Progenitor cell of endocrine pancreas (in vitro differentiated cells): ENCODE measurements at places on chromosomes 12 and 14.
A peak's percentile ranks its signal among the peaks of the same experiment; 100 is the strongest.

GRCh38 chr12:91138337-91138920 is 27.1 kb upstream of the LUM start:
- DNase-seq: no peak

- no peak for DNase-seq
These were observed 268.7 kb downstream of the AKAP6 start for GRCh38 chr14:32597771-32598170.

DNA sequence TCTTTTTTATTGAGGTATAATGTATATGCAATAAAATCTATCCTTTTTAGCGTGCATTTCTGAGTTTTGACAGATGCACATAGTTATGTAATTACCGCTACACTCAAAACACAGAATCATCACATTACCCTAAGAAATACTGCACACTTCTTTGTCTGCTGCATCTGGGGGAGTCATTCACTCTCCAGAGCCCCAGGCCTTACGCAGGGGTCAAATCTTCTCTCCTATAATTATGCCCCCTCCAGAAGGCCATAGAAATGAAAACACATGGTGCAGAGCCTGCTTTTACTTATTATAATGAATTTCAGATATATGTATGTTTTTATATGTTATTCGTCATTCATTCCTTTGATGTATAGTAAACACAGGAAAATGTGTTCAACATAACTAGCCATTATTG is 296.5 kb upstream of the TMEM132C start:
- DNase-seq: no peak

DNA sequence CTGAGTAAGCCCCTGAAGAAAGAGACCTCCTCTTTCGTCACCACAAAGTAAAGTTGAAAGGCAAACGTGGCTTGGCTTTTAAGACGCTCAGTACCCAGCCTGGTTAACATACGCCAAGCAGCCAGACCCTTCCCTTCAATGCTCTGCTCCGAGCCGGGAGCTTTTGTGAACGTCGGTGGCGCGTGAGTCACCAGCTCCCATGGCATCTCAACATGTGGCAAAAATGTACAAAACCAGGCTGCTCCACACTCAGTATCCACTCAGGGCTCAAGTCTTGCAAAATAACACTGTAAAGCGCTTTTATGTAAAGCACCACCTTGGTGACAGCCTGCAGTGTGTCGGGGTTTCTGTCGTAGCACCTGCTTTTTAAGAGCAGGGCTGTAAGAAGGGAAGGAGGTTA is 89.0 kb downstream of the SETD3 start:
- DNase-seq: no peak

DNA sequence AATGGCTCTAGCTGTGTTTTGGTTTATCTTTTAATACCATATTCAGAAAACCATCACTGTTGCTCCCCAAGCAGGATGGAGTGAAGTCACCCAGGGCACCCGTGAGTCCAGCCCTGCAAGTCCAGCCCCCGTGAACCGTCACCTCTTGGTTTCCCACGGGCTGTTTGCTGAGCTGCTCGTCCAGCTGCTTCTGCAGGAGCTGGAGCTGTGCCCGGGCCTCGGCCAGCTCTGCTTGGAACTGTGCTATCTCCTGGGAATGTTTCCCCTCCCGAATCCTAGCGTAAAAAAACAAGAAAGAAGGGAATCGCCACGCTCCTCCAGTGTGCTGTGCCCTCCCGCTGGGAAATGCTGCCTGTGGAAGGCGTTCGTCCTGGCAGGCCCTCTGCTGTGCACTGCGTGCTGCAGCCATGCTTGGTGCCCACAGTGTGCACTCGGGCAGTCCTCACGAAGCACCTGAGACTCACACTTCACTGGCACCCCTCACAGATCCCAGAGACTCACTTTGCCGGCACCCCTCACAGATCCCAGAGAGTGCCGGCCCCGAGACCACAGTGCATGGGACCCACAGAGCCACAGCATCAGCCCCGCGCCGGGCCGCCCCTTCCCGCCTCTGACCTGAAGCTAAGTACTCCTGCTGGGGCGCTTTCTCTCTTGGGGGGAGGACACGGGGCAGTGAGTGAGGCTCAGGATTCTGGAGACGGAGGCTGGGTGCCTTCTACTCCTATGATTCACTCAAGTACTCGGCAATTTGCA is 15.4 kb upstream of the ANKLE2 start:
- no peak for DNase-seq

DNA sequence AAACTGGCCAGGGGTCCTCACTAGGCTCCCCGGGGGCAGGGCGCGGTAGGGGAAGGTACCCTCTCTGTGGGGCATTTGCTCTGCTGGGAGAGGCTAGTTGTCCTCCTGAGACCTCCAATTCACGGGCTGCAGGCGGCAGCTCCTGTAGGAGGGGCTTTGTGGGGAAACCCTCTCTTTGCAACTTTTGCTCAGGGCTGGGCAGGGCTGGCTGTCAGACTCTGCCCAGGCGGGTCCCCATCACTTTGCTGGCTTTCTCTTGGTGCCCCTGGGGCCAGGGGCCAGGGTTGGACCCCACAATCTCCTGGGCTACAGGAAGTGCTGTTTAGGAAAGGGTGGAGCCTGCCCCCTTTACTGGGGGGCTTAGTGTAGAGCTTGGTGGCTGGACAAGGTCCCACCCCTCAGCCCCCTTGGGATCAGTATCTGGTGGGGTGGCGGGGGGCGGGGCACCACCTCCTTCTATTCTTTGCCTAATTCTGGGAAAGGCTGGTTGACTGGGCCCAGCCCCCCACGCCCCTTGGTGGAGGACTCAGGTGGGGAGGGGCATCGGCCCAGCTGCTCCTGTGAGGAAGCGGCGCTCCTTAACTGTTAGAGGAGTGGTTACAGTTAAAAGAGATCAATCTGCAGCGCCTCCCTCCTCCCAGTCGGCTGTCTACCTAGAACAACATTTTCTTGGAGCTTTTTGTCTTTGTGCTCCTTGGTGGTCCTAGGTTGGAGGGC is 918.7 kb downstream of the AACS start:
- peak; percentile 30 for DNase-seq

- no peak for DNase-seq
These were observed 225.4 kb downstream of the APAF1 start for GRCh38 chr12:98870504-98870903.

DNA sequence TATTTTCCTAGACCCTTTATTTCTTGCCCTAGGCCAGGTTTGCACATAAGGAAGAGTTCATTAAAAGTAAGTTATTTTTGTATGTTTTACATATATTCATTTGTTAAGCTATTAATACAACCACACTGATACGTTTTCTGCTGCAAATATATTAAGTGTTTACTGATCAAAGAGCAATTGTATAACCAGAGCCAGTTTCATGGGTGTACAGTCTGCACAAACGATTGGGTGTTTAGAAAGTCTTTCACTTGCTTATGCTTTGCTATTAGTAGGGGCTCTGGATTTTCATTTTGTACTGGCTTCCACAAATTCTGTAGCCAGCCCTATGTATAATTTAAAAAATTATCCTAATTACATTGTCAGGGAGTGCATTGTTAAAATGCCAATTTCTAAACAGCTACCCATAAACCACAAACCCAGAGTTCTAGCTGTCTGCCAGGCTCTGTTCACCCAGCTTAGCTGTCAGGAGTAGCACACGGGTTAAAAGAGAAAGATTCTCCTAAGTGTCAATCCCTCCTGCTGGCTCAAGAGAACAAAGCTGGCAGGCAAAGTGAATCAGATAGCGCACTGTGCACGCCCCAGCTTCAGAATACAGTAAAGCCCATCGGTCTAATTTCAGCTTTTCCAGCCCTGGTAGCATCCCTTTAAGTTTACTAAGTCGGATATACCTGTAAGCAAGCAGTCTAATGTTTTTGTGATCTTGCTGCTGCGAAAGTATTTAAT is 151.0 kb upstream of the LMO3 start:
- DNase-seq: no peak

GRCh38 chr14:101808020-101808641 is 46.6 kb downstream of the PPP2R5C start:
- no peak for DNase-seq

- DNase-seq: no peak
These were observed 66.0 kb downstream of the BMP4 start for GRCh38 chr14:53890611-53891101.

GRCh38 chr12:106585521-106586277 is 2.9 kb downstream of the RFX4 start:
- DNase-seq: peak; percentile 23

- DNase-seq: no peak
These were observed 67.2 kb downstream of the SCARB1 start for GRCh38 chr12:124796303-124796960.

- no peak for DNase-seq
These were observed 74.3 kb upstream of the ARID2 start for GRCh38 chr12:45655186-45655585.
